ENCODE measurements at places on chromosomes 11 and 22.

- DNase-seq = no peak
These were observed 3.1 kb upstream of the IGF2 start for GRCh38 chr11:2142300-2142759.

DNA sequence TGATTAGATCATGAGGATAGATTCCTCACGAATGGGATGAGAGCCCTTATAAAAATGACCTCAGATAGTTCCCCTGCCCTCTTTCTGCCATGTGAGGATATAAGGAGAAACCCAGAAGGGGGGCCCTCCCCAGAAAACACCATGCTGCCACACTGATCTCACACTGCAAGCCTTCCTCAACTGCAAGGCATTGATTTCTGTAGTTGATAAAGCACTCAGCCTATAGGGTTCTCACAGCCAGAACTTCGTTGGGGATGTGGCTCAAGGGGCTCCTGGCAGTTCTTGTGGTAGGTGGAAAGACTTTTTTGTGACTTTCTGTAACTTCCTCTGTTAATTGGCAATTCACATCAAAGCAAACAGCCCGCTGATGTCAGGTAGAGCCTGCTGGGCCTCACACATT lies 108.9 kb downstream of the CD44 start:
- DNase-seq = no peak

DNA sequence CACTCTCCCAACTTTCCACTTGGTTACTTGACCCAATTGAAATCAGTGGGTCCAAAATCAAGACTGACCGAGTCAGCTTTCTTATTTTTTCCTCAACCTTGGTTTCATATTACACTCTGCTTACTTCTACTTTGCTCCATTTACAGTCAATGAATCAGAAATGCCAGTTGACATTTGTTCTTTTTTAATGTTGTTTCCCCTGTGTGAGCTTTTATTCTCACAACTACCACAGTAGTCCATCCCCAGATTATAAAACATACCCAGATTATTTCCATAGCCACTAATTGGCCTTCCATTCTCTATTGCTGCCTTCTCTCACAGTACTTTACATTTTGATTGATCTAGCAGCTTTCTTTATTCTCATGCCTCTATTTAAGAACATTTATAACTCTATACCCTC lies 50.0 kb downstream of the DNAJC24 start:
- DNase-seq = no peak

DNA sequence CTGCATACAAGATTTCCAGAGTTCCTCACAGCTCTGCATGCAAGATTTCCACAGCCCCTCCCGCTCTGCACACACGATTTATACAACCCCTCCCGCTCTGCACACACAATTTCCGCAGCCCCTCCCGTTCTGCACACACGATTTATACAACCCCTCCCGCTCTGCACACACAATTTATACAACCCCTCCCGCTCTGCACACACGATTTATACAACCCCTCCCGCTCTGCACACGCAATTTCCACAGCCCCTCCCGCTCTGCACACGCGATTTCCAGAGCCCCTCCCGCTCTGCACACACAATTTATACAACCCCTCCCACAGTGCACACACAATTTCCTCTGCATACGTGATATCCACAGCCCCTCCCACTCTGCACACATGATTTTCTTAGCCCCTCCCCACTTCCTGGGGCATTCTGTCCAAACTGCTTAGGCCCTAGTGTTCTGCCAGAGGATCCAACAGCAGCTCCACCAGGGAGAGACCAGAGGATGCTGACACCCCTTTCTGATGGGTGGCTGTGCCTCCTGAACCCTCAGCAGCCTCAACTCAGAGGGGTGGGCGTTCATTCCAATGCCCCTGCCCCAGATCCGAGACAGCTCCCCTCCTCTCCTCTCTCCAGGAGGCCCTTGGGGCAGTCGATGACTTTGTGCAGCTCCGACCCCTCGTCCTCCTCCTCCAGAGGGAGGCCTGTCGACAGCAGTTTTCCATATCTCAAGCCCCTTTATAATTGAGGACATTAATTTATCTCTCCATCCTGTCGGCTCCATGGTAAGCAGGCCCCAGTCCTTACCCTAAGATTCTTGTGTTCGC lies 671.7 kb downstream of the BRD1 start:
- no peak for DNase-seq

- DNase-seq = no peak
These were observed 20.1 kb upstream of the CUL5 start for GRCh38 chr11:107988397-107989158.

- DNase-seq = no peak
These were observed 48.6 kb downstream of the MTNR1B start for GRCh38 chr11:93017821-93018690.

- no peak for DNase-seq
These were observed 82.0 kb downstream of the TTC28 start for GRCh38 chr22:28597665-28598064.

- DNase-seq = no peak
These were observed 236.8 kb downstream of the BUD13 start for GRCh38 chr11:116535994-116536393.

DNA sequence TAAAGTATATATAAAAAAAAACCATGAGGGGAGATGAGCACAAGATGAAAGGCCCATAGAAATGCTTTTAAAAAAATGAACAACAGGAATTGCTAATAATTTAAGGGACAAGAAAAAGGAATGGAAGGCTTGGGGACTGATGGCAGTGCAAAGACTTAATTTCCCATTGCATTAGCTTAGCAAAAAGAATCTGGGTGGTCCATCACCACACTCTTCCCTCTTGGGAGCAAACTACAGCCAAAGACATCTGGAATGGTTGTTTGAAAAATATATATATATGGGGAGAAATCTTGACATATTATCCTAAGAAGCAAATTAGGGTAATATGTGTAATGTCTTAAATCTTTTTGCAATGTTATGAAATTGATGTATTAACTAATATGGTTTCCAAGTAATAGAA lies 727.1 kb downstream of the METTL15 start:
- DNase-seq = no peak

GRCh38 chr11:118914987-118915386 lies 10.7 kb downstream of the BCL9L start:
- no peak for DNase-seq

- DNase-seq = no peak
These were observed 7.7 kb downstream of the LINC01488 start for GRCh38 chr11:69489031-69489745.

DNA sequence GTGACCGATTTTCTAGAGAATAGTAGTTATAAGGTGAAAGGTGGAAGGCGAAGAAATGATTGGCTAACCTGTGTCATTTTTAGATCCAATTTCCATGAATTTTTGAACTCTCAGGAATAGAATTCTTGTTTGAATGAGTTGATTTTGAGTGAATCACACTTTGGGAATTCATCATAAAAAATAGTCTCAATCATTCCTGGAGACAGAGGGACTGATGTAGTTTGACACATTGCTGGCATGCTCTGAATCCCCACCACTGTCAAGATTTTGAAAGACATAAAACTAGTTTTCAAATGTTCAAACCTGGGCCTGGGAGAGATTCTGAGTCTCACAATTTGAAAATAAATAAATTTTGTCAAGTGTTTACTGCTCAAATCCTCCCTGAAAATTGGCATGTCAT lies 861.4 kb upstream of the RAG2 start:
- no peak for DNase-seq
